ENCODE measurements at places on chromosomes 7 and 10. TPM values are rescaled to one million over a fixed set of nuclear protein-coding genes. Genes with fewer than 3 reads are reported as not detected.
A peak's percentile ranks its signal among the peaks of the same experiment; 100 is the strongest.

SNCG gene
- 3.5 TPM for total RNA-seq

VGF gene
- total RNA-seq, result under 0.01 TPM

ZNF800 gene
- total RNA-seq, result 19.3 TPM

PRKAR1B gene
- 16.4 TPM for total RNA-seq

GRID2IP gene
- total RNA-seq, result not detected

ACSM6 gene
- not detected for total RNA-seq

DYDC2 gene
- under 0.01 TPM for total RNA-seq

CRPPA gene
- 1.6 TPM for total RNA-seq

- DNase-seq, result no peak
Measured at GRCh38 chr7:1644341-1645070, 25.6 kb upstream of the ELFN1 start.

DNA sequence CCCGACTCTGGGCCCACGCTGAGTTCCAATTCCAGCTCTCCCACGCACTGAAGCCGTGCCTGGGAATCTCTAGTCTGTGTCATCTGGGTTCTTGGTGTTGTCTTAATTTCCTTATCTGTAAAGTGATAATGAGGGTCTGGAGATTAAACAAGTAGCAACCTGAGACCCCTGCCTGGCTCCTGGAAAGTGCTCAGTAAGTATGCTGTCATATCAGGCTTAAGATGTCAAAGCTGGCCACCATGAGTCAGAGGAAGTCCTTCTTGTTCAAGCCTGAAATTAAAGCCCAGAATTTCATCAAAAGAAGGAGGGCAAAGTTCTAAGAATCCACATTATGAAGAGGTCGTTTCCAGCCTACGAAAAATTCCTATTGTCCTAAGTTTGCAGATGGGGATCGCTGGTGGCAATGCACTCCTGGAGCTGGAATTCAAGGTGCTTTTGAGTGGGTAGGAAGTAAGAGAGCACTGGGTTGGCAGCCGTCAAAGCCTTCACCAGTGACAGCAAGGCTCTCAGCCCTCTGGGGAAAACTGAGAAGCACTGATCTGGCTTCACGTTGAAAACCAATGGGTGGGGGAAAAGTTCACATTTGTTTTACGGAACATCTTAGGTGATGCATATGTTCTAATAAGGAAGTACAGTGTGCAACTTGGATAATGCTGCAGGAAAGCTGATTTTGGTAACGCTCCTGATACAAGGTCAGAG is 50.3 kb upstream of the NCAPG2 start:
- no peak for DNase-seq

DNA sequence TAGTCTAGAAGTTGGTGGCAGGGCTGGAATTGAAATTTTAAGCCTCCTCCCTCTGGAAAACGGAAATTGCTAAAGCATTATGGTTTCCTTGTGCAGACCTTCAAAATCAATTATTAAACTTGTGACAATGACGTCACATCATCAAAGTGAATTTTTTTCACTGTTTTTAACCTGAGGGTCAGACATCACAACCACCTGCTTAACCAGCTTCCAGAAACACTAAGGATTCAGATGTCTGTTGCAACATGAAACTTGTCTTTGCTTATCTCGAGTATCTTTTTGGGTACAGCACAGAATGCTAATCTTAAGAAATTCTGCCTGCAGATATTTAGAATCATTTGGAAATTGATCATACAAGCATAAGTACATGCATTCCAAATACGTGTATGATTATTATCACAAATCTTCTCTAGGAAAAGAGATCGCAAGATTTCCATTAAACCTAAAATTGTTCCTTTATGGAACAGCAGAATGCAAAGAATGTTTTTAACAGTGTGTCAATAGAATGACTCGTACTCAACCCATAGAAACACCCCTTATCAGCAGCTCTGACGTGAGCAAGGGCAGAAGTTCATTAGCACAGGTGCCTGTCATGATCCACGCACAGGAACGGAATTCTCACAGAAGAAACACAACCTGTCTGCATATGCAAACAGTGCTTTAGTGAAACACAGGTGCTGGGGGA is 4.1 kb upstream of the GTPBP4 start:
- DNase-seq, result peak; percentile 18

- no peak for DNase-seq
Measured at GRCh38 chr7:96380111-96380512, 58.2 kb upstream of the SLC25A13 start.

- peak; percentile 22 for DNase-seq
Measured at GRCh38 chr10:68553138-68553537, 7.0 kb upstream of the TET1 start.

- DNase-seq, result no peak
Measured at GRCh38 chr10:86023336-86023735, 343.3 kb downstream of the GRID1 start.

GRCh38 chr7:80611779-80612178 is 26.7 kb upstream of the CD36 start:
- DNase-seq, result peak; percentile 63

GRCh38 chr10:50347394-50347802 is 96.1 kb upstream of the ASAH2 start:
- no peak for DNase-seq

- DNase-seq, result peak; percentile 46
Measured at GRCh38 chr10:72730479-72730878, 38.5 kb downstream of the MCU start.

DNA sequence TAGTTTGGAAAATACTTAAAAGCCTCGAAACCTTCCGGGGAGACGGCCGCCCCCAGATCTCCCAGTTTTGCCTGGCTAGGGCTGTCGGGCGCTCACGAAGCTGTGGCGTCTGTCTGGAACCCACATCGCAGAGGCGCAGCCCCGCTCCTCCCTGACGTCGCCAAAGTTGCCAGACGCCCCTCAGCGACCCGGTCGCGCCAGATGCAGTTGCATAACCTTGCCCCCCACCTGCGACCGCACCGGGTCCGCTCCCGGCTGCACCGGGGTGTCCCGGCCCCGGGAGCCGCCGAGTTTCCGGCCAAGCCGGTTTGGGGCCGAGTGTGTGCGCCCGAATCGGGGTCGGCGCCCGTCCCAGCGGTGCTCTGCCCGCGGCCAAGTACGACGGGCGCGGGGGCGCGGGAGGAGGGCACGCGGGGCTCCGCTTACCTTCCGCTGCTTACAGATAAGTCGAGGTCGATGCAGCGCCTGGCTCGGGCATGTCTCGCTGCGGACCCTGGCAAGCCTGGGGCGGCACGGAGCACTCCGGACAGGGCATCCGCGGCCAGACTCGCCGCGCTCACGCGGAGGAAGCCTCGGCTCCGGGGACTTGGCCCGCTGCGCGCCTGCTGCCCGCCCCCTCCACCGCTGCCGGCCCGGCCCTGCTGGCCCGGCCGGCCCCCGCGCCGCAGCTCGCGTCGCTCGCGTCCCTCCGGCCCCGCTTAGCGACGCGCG is 665 bp downstream of the INSYN2A start:
- DNase-seq, result peak; percentile 20

DNA sequence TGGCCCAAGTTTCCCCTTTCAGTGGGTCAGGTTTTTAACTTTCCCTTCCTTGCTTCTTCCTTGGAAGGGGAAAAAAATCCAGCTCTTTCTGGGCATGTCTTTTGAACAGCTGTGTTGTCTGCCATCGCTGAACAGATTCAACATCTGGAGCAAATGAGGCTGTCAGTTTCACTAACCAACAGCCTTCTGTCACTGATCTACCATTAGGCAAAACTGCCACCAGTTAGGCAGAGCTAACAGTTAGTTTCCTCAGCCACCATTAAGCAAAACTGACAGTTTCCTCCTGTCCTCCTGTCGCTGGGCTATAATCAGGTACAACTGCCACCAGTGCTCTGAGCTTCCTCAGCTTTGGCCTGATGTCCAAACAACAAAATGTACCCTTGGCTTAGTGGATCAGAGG is 81.9 kb downstream of the NPTX2 start:
- no peak for DNase-seq

DNA sequence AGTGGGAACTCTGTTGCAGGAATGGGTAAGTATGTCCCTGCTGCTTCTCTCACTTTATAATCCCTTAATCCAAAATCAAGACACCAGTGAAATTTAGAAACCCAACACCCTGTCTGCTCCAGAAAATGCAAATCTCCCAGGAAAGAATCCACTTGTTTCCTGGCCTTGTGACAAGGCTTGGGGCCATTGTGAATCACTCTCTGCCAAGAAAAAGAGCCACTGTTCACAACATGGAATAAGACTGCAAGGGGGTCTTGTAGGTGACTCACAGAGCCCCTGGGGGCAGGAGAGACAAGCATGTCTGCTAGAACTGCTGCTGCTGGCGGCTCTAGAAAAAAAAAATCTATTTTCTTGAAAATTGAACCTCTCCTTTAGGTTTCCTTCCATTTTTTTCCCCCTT is 191.2 kb downstream of the SORCS1 start:
- DNase-seq, result no peak

- peak; percentile 91 for DNase-seq
Measured at GRCh38 chr10:21329995-21330627, 195.4 kb downstream of the SKIDA1 start.

- DNase-seq, result peak; percentile 66
Measured at GRCh38 chr10:61733358-61733940, 70.7 kb downstream of the CABCOCO1 start.

- DNase-seq, result no peak
Measured at GRCh38 chr7:4006687-4007086, 675.4 kb upstream of the FOXK1 start.

GRCh38 chr10:131722525-131723264 is 178.1 kb upstream of the PPP2R2D start:
- no peak for DNase-seq

GRCh38 chr7:80370587-80370986 is 141.3 kb downstream of the GNAT3 start:
- DNase-seq, result no peak

DNA sequence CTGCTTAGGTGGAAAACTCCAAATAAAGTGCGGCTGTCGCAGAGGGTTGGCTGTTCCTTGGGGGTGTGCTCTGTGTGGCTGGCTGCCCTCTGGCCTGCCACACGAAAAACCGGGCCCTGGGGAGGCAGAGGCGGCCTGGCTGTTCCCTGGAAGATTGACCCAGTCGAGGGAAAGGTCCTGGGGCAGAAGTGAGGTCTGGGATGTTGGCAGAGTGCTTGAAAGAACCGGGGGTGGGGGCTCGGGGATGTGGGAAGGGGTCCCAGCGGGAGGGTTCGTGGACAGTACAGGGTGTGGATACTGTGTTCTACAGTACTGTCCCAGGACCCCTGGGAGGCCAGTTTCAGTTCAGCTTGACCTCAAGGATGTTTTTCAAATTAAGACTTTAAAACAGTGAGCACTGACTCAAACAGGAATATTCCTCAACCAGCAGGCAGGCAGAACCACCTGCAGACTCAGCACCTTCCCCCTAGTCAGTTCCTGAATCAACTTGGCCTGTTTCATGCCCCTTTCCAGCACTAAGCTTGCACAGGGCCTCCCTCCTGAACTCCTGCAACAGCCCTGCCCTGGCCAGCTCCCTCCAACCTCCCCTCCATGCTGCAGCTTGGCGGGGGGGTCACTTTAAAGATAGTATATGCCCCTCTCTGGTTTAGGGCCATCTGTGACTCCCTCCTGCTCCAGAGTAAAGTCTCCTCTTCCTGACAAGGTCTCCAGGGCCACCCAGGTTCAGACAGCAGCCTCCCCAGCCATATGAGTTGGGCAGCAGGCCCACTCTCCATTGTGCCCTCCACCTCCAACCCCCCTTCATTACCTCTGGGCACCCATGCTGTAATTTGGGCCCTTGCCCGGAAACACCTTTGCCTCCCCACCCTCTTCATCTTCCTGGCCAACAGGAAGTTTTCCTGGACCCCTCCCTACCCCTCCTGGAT is 3.2 kb upstream of the ATP6V1F start:
- DNase-seq, result no peak

GRCh38 chr10:22253580-22253882 is 35.7 kb upstream of the EBLN1 start:
- no peak for DNase-seq

GRCh38 chr10:32985775-32986350 is 27.8 kb upstream of the ITGB1 start:
- DNase-seq, result peak; percentile 94

DNA sequence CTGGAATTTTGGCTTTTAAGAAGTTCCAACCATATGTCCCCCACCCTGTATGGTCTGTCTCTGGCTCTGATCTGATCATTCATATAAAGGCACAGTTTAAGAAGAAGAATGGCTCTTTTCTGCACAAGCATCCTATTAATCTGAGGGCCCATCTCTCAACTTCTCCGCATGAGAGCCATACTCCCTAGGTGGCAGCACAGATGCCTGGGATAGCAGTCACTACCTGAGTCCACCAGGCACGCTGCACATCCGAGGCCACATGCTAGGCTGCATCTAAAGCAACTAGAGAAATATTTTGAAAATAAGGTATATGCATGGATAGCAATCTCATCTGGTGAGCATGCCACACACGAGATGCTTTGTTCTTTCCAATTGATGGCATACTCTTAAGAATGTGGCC is 565.5 kb downstream of the PARD3 start:
- DNase-seq, result no peak

DNA sequence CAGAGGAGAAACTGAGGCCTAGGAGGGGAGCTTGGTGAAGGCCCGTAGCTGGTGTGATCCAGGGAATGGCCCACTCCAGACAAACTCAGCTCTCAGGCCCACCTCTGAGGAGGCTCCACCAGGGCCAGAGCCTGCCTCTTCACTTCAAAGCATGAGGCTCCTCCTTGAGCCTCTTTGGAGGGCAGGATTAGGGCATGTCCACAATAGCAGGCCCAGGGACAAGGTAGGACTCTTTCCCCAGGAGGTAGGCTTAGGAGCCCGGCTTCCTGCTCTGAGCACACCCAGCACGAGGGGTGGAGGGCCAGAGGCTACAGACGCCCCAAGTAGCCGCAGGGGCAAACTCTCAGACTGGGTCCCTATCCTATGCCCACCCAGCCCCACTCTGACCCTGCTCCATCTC is 164.6 kb upstream of the ZMIZ1 start:
- no peak for DNase-seq

DNA sequence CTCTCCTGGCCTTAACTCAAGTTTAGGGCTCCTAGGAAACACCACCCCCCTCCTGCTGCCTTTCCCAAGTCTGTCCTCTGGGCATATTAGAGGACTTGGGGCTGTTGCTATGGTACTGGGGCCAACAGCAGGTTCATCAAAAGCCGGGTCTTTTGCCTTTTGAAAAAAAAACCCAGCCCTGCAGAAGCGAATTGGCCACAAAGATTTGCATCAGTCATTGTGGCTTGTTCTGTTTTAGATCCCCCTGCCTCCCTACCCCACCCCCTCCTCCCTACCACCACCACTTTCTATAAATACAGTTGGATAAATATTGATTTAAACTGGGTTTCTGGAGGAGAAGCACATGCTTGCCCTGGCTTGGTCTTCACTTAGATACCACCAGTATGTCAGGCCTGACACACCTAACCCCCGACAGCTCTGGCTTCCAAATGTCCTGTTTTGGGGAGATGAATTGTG is 7.0 kb downstream of the MXI1 start:
- peak; percentile 17 for DNase-seq

DNA sequence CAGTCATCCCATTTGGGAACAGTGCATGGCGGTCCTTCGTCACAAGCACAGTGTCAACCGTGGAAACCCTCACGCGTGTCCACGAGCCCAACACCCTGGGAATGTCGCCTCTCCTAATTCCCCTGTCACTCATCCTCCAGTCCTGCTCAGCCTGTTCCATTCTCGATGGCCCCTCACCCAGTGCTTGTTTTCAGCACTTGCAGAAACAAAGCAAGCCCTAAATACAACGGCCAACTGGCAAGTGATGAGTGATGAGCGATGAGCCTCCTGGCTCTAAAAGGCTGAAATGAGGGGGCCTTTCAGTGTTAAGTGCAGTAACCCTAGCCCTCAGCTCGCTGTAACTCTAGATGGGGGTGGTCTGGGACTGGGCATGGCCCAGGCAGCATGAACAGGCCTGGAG is 22.6 kb downstream of the NKX2-3 start:
- no peak for DNase-seq

- DNase-seq, result no peak
Measured at GRCh38 chr10:83978681-83979383, 160.5 kb upstream of the GHITM start.
